ENCODE measurements at places on chromosomes 2 and 18.

DNA sequence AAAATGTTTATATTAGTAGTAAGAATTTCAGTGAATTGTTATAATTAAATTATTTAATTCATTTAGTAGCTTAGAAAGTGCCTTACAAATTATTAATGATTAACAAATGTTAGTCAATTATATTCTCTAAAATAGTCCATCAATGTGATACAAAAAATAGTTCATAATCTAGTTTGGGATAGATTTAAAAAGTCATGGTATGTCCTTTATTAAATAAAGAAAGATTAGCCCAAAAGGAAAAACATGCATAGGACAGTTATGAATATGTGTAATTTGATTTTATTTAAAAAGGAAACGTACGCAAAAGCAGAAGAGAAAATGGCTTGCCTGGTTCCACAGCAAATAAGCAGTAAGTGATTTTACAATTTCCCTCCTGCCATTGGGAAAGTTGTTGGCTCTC is 768.5 kb downstream of the TRIB2 start:
- no peak for DNase-seq

GRCh38 chr18:21330122-21330701 is 88.2 kb downstream of the GREB1L start:
- DNase-seq: no peak

DNA sequence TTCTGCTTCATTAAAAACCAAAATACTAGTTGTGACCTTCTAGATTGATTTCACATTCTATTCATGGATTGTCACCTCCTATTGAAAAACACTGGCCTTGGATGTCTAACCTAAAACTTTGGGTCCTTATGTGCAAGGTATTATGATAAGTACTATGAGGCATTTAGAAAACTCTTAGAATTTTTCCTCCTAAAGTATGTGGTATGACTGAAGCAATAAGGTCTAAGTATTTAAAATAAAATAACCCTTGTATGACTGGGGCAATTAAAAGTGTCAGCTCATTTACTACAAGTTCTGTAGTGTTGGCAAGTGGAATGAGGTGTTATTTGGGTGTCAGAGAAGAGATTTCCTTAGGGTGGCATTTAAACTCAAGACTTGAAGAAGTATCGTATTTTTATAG is 15.1 kb downstream of the KCMF1 start:
- DNase-seq: no peak

- no peak for DNase-seq
Observed at GRCh38 chr18:79185648-79186047, 116.5 kb downstream of the ATP9B start.

DNA sequence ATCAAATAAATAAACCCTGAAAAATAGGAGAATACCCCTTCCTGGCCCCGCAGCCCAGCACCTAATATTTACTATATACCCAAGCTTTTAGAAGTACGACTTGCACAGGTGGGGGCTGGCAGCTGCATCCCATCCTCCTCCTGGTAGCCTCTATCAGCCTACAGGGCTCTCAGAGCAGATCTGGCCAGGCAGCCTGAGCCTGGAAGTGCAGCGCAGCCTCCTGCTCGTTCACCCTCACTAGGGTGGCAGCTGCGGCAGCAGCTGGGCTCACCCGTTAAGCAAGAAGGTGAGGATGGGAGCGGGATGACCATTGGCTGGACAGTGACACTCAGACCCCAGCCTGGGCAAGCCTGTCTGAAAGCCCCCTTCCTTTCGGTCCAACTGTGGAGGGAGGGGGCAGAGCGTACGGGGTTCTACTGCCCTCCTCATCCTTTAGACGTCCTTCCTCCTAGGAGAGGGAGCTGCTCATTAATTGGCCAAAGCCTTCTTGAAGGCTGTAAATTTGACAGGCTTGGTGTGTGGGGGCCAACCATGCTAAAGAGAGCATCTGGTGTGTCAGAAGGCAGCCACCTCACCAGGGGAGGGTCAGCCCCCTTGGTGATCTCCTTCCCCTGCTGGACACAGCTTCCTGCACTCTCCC is 23.3 kb downstream of the MPHOSPH10 start:
- DNase-seq: no peak

DNA sequence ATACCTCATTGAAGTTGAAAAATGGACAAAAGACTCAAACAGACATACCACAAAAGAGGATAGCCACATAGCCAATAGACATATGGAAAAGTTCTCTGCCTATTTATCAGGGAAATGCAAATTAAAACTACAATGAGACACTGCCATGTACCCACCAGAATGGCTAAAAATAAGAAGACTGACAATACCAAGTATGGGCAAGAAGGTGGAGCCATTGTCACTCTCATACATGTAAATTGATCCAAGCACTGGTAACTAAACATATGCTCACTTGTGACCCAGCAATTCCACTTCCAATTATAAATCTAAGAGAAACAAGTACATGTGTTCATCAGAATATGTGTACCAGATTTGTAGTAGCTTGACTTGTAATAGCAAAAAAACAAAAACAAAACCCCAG is 4.6 kb downstream of the LOXHD1 start:
- no peak for DNase-seq

- DNase-seq: no peak
Observed at GRCh38 chr2:133167223-133167622, 401.0 kb downstream of the NCKAP5 start.

DNA sequence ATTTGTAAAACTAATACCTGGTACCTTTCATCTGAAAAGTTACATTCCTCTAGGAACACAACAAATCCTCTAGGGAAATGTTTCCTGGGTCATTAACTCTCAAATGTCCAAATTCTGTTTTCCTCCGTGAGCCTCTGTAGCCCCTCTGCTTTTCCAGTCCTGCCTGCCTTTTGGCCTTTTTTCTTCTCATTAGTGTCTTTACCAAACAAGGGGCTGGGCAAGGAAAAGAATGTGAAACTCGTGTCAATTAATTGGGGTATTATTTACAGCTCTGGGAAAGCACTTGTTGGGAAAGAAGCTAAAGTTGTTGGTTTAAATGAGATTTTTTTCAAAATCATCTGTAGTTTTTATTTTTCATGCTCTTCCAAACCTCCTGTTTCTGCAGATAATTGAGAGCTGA is 198.1 kb upstream of the NRP2 start:
- no peak for DNase-seq

- DNase-seq: no peak
Observed at GRCh38 chr2:27776097-27776496, 4.6 kb downstream of the MRPL33 start.

All from GM10248 (cell line).